ACHN (cell line): ENCODE measurements at places on chromosomes 7 and 10.

DNA sequence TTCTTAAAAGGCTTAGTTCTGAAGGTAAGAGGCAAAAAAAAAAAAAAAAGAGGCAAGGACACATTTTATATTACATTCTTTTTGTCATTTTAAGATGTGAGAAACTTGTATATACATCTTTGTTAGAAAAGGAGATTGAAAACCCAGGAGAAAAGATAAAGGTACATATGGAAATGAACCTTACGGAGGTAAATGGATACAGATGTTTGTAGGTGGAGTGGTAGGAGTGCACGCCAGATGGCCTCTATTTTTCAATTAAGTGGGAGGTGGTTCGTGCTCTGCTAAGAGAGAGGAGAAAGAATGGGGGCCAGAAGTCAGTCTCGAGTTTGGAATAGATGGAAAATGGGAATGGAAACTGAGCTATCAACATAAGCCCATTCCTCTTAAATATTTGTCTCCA is 622.5 kb upstream of the GHITM start:
- DNase-seq: no peak

DNA sequence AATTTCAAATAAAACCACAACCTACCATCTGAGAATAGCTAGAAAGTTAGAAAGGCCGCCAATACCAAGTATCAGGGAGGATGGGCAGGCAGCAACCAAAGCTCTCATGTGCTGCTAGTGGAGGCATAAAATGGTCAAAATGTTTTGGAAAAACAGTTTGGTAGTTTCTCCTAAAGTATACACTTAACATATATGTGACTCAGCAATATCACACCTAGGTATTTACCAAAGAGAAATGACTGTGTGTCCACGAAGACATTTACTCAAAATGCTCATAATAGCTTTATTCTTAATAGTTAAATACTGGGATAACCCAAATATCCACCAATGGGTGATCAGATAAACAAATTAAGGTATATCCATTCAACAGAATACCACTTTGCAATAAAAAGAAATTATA is 14.3 kb downstream of the RHEB start:
- no peak for DNase-seq

- peak; percentile 8 for DNase-seq
Observed at GRCh38 chr10:15369256-15370211, 1.6 kb downstream of the FAM171A1 start.

GRCh38 chr7:106480161-106480579 is 180.8 kb downstream of the CCDC71L start:
- no peak for DNase-seq

DNA sequence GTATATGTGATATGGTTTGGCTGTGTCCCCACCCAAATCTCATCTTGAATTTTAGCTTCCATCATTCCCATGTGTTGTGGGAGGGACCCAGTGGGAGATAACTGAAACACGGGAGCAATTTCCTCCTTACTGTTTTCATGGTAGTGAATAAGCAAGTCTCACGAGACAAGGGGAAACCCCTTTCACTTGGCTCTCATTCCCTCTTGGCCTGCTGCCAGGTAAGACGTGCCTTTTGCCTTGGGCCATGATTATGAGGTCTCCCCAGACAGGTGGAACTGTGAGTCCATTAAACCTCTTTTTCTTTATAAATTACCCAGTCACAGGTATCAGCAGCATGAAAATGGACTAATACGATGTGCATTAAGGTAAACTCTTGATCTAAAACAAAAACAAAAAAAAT is 357.1 kb upstream of the AOAH start:
- DNase-seq: peak; percentile 18

DNA sequence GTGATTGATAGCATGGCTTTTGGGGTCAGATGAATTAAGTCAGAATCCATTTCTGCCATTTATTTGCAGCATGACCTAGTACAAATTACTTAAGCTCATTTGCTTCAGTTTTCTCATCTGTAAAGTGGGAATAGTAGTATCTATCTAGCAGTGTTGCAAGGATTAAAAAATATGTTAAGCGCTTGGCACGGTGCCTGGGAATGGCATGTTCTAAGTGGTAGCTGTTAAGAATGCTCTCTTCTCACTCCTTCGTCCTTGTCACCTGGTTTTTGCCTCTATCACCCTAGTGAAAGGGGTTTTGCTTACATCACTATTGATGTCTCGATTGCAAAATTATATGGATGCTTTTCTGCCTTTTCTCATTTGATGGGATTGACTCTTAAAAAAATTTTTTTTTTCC is 7.4 kb downstream of the TMEM248 start:
- no peak for DNase-seq

GRCh38 chr10:126124046-126124445 is 227.7 kb downstream of the FANK1 start:
- no peak for DNase-seq

GRCh38 chr7:90401989-90402388 is 1.3 kb upstream of the CLDN12 start:
- no peak for DNase-seq

- DNase-seq: no peak
Observed at GRCh38 chr7:71896535-71896934, 515.6 kb downstream of the CALN1 start.

DNA sequence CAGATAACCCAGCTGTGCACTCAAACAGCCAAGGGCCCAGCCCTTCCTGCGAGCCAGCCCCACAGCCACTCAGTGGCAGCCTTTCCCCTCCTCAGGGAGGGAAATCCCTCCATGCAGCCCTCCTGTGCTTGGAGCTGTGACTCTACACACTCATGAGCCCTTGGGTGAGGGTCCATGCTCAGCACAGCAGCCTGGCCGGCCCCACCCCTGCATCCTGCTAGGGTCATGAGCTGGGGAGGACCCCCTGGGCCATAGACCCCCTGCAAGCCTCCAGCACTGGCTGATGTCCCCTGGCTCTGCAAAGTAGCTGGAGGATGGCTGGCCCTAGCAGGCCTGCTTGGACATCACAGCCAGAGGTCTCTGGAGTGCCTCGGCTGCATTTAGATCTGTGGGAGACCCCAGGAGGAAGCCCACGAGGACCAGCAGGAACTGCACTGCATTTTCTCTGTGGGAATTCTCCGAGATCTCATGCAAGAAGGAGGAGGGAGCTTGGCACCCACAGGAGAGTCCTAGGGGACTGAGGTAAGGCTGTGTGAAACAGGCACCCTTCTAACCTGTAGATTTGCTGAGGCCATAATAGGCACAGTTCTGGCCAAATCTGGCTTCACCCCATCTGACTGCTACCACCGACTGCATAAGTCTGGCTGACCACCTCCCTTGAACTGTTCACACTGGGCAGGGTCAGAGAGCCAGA is 17.4 kb downstream of the TMEM273 start:
- DNase-seq: no peak

DNA sequence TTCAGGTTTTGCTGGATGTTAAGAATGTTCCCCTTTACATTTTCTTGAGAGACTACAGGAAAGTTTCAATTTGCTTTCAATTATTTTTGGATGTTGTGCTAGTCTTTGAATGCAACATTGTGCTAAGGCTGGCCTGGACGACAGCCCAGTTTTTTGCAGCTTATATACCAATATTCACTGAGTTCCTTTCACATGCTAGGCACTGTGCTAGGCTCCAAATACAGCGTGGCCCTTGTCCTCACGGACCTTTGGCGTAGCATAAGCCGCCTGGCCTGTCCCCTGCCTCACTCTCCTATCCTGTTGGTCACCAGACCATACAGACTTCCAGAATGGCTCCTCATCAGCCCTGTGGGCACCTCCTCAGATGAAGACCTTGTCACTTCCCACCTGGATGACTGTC is 19.5 kb upstream of the HSPA12A start:
- DNase-seq: no peak

- DNase-seq: no peak
Observed at GRCh38 chr7:149741629-149742028, 31.8 kb downstream of the ZNF467 start.

- DNase-seq: no peak
Observed at GRCh38 chr10:31187607-31188210, 131.3 kb upstream of the ZEB1 start.

GRCh38 chr7:2941216-2941859 is 97.2 kb upstream of the GNA12 start:
- no peak for DNase-seq

DNA sequence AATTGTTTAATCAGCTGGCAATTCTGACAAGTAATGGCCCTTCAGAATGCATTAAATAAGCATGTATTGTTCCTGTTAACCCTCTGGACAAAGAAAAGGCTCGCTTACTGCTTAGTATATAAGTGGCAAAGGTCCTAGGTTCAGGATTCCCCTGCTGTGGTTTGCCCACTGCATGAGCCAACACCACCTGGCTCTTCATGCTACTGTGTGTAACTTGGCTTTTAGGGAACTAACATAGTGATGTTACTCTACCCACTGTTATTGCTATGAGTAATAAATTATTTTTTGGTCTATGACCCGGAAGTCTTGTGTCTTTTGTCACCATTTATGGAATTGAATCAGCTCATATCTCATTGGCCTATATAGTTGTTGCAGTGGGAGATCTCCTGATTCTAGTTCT is 791.7 kb upstream of the PHF14 start:
- DNase-seq: no peak
